Activated effector memory CD4-positive, alpha-beta T cell treated with anti-CD3 and anti-CD28 coated beads, Interleukin-2, amount 50 U/mL, for 16 hours (primary cell): ENCODE measurements at places on chromosomes 16 and 17.

DNA sequence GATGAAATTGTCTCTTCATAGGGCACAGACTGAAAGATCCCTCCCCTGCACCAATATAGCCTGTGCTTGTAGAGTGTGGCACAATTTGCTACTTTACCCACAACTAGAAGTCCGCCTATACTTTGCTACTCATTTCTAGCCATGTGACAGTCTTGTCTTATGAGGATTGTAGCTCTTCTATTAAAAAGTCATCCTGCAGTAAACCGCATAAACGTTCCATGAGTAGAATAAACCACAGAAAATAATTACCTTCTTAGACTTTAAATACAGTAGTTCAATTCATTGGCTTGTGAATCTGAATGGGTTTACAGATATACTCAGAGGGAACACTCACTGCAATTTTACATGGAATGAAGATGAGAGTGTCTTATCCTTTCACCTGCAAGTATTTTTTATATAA, 4.4 kb downstream of the KRT27 start:
- no peak for DNase-seq

GRCh38 chr17:72344613-72345012, 223.8 kb downstream of the SOX9 start:
- no peak for DNase-seq

DNA sequence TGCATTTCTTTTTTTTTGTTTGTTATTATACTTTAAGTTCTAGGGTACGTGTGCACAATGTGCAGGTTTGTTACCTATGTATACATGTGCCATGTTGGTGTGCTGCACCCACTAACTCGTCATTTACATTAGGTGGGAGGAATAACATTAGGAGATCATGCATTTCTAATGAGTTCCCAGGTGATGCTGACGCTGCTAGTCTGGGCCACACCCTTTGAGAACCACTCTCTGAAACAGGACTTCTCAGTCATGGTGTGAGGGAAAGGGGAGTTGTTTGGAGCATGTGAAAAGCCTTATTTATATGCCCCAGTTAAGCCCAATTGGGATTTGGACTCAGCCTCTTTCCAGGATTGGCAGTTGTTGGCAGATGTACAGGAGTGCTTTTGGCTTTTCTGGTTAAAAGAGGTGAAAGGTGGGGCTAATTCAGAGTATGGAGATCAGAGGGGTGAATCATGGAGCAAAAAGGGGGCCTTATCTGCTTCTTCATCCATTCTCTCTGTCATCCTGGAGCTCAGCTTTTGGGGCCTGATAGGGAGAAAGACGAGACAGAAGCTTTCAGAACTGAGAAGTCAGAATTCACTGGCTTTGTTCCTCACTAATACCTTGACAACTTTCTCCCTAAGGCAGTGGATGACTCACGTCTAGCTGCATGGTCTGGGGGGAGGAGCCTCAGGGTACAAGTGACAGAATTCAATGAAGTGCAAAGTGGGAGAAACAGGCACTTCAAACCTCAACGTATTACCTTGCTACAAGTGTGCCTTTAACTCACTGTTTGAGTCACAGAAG, 180.0 kb upstream of the CACNG3 start:
- no peak for DNase-seq

GRCh38 chr16:72819345-72819744, 228.6 kb downstream of the ZFHX3 start:
- no peak for DNase-seq

DNA sequence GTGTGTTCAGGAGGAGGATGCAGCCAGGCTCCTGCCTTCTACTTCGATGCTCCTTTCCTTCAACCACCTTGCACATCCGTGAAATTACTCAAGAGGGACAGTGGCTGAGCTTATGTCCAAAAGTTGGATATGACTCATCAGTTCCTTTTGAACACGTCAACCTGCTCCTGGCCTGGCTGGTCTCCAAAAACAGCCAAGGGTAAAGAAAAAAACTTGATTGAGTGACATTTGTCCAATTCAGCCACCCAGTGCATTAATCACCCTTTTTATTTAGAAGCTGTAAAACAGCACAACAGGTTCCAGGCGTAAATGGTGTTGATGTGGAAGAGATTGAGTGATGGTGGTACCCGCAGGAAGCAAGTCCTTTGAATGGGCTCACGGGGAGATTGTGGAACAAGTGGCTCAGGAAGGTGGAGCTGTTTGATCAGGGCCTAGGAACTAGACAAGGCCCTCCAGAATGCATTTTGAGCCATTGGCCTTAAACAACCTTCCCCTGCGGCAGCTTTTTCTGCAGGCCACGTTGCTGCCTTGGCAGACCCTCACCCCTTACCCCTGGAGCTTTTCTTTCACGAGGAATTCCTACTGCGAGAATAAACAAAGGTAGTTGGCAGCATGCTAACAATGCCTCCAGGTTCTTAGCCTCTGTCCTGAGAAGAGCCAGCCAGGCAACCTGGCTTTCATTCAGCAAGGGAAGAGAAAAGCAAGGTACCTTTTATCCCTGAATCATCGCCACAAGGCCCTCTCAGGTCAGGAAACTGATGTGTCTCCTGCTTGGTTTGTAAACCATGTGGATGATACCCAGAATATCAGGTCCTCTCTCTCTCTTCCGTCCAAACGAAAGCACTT, 173.3 kb upstream of the CACNG5 start:
- DNase-seq = no peak

GRCh38 chr17:43945074-43945829, 3.0 kb upstream of the PPY start:
- DNase-seq = no peak

GRCh38 chr16:55370762-55371482, 46.9 kb downstream of the IRX6 start:
- no peak for DNase-seq

GRCh38 chr17:27180322-27180721, 113.6 kb upstream of the WSB1 start:
- DNase-seq = no peak

GRCh38 chr17:67531291-67531690, 154.2 kb downstream of the PITPNC1 start:
- no peak for DNase-seq

DNA sequence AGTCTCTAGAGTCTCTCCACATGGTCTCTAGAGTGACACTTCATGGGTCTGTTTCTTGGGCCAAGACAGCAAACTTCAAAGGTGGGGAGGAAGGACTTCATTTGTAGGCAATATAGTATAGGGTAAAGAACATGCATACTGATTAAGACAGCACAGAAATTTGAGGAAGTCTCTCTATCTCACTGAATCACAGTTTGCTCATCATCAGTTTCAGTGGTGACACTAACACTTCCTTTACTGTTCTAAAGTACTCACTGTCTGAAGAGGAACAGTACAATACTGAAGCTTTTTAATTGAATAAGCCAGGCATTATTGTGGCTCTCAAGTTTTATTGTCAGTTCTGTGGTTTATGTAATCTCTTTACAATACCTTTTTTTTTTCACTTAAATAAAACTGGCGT, 656.4 kb upstream of the CDH8 start:
- DNase-seq = no peak

DNA sequence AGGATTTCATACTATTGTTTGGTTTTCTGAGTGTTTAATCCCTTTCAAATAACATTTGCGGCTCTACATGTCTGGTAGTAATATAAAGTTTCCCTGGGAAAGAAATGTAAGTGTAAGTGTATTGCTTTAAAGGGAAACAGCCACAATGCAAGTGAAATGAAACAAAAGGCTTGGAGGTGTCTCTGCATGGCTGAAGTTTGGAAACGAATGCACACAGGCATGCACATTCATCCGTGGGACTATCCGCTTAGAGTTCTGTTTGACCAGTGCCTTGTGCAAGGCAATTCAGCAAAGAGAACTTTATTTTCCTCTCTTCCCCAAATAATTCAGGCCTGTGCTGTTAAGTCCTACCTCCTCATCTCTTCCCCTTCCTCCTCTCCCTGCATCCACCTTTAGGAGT, 56.1 kb upstream of the MRTFB start:
- no peak for DNase-seq

DNA sequence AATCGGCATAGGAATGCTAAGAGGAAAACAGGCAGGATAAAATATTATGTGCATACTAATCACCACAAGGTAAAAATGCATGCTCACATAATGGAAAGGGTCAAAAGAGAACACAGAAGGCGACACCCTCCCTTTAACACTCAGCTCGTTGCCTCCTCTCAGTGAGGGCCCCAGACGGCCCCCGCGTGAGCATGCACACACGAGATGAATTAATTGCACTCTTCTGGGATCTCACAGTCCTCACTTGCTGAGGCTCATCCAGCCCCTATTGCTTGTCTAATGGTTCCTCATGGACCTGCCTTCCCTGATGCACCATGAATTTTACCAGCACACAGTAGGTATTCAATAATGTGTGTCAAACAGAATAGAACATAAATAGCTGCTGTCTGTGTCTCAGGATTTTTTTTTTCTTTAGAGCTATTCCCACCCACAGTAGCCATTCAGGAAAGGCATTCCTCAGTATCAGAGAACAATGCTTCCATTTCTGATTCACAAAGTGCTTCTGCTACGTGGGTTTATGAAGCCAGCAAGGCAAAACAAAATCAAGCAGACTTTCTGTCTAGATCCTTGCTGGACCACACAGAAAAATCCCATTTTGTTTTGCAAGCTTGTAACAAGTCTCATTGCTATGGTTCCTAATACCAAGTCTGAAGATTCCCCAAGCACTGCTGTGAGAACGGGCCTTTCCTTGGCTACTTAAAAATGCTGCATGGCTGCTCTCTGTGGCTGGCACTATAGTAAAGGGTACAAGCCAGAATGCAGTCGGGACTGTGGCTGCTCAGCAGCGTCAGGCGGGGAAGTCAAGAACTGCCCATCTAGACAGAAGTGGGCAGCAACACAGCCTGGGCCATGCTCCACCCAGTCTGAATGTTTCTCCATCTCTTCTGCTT, 43.6 kb downstream of the TOM1L2 start:
- DNase-seq = no peak

GRCh38 chr17:41492351-41492750, 2.6 kb upstream of the KRT36 start:
- DNase-seq = no peak

DNA sequence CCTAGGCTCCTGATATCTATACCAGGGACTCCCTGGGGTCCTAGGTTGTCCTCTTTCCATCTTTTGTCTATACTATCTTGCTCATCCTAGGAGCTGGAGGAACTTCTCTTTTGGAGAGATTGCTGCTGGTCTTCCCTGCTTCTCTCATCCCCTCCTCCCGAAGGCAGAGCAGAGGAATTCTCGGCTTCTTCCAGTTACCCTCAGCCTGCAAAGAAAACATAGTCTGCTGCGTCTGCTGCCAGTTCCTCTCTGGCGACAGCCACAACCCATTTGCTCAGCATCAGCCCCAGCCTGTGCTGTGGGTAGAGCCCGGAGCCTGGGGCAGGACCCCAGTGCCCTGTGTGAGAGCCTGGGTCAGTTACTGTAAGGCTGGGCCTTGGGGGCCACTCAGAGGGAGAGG, 21.5 kb upstream of the DYNLL2 start:
- no peak for DNase-seq
